ENCODE measurements at places on chromosomes 11 and 22.

GRCh38 chr11:128437136-128437535 lies 150.2 kb downstream of the ETS1 start:
- DNase-seq = no peak

- no peak for DNase-seq
Measured at GRCh38 chr22:46349238-46349637, 13.7 kb downstream of the TRMU start.

GRCh38 chr11:88398372-88398771 lies 60.8 kb upstream of the CTSC start:
- DNase-seq = no peak

DNA sequence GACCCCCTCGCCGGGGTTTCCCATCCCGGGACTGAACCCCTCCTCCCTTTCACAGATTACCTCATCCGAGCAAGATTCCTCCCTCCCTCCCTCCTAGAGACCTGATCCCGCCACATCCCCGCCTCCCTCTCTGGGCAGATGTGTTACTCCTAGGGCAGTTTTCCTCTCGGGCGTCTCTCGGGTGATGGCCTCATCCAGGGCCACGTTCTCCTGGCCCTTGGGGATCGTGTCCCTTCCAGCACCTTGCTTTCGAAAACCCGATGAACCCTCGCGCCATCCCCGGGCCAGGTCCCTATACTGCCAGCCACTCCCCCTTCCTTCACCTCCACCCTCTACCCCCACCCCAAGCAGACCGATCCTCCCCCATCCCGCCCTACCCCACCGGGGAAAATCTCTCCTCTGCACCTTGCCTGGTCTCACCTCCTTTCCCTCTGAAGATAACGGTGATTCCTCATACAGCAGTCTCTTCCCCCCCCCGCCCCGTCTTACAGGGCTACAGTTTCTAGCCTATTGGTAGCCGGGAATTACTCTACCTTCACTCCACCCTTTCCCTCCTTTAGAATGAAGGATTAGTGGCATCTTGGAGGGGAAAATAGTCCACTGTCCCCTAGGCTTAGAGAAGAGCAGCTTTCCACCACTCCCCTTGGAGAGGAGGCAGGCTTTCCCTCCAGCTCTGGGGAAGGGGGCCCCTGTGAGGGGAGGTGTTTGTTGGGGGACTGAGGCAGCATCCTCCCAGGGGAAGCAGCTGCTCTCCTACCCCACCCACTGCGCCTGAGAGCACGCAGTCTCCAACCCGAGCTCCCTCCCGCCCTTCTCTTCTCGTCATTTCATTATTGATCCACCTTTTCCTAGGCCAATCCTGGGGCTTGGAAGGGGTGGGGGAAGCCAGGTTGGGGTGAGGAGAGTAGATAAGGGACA lies 1.2 kb downstream of the KMT2A start:
- DNase-seq = peak; percentile 54

DNA sequence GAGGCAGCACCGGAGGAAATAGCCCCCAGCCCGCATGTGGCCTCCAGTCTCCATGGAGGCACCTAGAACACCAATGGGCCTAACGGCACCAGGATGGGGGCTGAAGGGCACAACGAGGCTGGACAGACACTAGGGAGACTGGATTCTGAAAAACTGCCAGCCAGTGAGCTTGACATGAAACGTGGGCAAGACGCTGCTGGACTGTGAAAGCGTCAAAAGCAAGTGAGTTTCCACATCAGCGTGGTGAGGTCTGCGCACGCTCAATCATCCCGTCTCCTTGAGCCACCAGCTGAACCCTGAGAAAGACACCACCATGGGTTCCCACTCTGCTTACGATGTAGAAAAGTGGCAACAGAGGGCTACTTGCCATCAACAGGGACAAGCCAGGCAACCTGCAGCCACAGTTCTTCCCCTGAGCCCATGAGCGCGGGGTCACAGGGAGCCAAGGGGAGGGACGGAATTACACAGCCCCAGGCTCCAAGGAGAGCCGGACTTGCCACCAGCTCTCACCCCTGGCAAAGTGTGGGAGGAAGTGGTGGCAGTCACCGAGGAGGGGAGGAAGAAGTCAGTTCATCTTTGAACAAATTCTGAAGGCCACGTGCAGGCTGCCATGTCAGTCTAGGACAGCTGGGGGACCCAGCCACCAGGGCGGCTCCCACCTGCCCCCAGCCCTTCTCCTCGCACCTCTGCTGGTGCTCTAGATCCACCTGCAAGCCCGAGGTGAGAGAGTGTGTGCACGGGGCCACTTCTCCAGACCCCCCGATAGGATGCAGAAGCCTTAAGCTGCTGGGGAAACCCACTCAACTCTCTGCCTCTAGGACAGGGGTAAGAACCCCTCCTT lies 131.1 kb downstream of the MPPED1 start:
- DNase-seq = no peak
